ENCODE measurements at places on chromosomes 3 and 15.

DNA sequence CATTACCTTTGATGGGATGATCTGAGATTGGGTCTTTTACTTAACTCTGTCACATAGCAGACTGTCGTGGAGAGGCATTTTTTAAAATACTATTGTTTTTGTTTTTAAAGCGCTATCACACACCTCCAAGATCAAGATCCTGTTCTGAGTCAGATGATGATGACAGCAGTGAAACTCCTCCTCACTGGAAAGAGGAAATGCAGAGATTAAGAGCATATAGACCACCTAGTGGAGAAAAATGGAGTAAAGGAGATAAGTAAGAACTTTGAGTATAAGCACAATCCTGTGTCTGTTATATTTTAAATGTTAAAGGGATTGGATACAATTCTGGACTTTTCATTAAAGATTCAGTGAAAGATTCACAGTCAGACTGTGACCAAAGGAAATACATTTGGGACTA is 18.4 kb upstream of the ZBTB47 start:
- DNase-seq = no peak

DNA sequence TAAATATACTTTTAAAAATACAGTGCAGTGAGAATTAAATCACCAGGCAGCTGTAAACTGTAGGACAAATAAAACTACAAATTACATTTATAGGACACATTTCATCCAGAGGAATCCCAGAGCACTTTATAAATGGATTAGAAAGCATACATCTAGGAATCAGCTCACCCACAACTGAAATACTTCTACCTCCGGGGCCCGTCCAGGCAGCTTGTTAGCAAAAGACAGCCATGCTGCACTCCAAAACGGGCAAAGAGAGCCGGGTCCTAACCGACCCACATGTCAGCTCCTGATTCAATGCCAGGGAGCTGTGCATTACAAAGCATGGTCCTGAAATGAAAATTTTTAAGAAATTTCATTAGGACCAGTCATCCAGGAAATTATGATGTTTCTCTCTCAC is 234.1 kb downstream of the CBLB start:
- no peak for DNase-seq

GRCh38 chr15:77243716-77244401 is 172.9 kb upstream of the TSPAN3 start:
- DNase-seq = no peak

DNA sequence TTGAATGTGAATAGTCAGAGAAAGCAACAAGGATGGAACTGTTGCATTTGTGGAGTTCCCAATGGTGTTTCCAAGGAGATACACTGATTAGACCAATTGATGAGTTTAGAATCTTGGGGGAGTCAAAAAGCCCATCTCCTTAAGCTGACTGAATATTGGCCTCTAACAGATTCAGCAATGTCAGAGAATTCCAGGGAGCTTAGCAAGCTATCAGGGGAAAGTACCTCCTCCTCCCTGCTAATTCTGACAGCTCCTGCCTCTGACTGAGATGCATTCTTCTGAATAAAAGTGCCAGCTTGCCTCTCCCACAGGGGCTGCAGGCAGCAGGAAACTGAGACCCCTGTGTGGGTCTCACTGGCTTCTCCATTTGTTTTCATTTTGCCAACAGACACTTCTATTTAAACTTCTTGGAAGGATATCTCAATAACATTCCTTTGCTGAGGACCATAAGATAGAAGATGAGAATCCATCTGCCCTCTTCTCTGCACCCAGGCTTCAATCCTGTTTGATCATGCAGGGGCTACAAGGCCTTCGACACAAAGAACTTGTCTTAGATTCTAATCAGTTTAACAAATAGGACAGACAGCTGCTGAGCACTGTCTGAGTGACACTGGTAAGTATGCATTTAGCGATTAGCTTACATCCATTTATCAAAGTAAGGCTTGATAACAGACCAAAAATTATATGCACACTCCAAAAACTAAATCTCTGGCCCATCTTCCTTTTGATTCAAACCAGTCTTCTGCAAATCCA is 1080.8 kb downstream of the TUSC7 start:
- no peak for DNase-seq

- no peak for DNase-seq
Observed at GRCh38 chr3:183266454-183266853, 13.4 kb downstream of the B3GNT5 start.

DNA sequence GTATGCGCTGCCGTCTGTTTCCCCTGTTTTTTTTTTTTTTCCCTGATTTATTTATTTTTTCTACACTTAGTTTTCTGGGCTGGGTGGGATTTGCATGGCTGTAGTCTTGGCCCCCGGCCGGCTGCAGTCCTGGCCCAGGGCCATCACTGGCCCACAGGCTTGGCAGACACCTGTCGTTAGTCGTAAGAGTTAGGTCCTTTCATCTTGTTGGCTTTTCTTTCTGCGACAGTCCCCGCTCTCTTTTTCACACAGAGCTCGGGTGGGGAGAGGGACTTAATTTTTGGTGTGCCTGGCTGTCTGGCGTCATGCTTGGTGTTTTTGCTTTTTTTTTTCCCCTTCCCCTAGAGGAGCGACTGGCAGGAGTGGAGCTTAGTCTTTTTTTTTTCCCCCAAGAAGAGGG is 183.4 kb downstream of the KLF13 start:
- DNase-seq = no peak

GRCh38 chr15:80285379-80285778 is 33.4 kb upstream of the CTXND1 start:
- no peak for DNase-seq

DNA sequence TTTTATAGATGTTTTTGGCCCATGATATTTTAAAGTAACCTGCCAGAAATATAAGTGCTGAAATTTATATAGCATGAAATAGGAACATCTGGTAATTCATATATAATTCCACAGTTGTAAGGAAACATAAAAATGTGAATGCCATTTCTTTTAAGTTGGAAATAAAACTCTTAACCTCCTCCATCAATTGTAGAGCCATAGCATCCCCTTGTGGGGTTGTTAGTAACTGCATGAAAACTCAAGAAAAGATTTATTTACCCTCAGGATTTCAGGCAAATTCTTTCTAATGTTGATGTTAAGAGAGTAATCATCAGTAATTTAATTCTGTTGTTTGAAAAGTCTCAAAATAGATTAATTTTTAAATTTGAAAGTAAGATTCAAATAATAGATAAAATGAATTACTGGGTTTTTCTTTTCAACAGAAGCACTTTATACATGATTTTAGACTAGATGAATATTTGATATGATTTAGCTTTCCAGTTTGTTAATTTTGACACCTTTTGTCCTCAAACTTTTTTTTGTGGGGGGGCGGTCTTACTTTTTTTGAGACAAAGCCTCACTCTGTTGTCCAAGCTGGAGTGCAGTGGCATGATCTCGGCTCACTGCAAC is 74.7 kb downstream of the RASA2 start:
- no peak for DNase-seq

DNA sequence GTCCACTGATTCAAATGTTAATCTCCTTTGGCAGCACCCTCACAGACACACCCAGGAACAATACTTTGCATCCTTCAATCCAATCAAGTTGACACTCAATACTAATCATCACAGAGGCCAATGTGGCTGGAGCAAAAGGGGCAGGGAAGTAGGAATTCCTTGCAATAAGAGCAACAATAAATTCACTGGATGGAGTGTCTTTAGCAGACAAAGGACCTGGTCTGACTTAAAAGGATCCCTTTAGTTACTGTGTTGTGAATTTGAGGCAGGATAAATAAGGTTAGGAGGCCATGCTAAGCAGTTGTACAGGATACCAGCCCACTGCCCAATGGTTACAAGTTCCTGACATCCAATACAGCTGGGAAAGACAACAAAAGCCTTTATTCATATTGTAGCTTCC is 12.3 kb upstream of the GFM1 start:
- no peak for DNase-seq

DNA sequence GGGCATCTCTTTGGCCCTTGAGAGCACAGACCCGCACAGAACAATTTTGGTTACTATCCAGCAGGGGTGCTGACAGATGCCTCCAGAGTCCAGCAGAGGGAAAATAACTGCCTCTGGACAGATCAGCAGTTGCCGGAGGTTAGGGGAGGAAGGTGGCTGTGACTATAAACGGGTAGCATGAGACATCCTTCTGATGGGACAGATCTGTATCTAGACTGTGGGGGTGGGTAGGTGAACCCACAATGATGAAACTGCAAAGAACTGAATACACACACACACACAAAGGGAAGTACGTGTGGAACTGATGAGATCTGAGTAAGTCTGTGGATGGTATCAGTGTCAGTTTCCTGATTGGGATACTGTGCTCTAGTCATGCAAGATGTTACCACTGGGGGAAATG is 21.2 kb downstream of the ADAMTS7 start:
- DNase-seq = no peak

GRCh38 chr15:62862717-62863116 is 179.8 kb upstream of the TPM1 start:
- DNase-seq = no peak

DNA sequence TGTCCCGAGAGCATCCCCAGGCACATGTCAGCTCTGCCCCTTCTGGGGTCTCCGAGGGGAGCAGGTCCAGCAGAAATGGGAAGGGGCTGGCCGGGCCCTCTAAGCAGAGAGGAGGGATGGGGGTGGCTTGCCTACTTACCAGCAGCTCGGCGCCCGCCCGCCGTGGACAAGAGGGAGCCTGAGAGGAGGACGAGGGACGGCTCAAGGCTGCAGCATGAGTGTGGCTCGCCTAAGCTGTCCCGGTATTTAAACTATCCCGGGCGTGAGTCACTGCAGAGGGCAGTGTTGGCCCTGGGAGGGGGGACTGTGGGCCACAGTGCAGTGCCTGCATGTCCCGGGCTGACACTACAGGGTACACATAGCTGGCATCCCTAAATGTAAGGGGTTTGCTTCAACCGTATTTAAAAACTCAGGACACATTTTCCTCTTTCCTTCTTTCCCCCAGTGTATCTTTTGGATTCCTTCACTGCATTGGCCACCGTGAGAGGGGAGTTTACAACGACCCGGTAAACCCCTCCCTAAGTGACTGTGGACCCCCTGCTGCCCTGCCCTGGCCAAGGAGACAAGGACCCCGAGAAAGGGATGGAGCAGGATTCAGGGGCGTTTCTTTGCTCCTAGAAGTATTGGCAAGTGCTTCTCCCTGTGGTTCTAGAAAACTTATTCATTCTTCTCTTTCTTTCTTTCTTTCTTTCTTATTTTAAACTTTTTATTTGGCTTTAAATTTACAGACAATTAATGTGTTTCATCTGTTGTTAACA is at the start of gene LRRC15:
LRRC15 (minus strand) TSS at position 222 of the 758 bp plus-strand sequence. CDS start 8,700 bp downstream, outside the sequence.
- DNase-seq = no peak

GRCh38 chr3:173939331-173939730 is 541.8 kb downstream of the NLGN1 start:
- no peak for DNase-seq

DNA sequence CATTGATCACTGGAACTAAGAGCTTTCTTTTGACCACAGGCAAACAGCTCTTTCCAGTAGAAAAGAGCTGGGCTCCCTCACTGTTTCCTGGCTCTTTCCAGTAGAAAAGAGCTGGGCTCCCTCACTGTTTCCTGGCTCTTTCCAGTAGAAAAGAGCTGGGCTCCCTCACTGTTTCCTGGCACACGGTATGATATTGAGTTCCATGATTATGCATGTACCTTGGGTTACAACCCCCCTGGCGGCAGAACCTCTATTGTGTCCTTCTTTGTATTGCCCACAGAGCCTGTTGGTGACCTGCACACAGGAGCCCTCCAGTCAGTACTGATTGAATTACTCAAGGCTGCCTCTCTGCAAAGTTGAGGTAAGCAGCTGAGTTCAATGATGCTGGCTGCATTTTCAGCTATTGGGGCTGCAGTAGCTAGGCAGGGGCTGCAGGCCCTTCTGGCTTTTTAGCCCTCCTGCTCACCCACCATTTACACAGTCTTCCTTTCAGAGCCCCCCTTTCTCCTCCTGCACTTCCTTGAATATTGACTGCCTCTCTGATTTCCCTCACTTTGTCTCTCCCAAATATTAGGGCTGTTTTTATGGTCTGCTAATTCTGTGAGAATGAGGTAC is 10.2 kb downstream of the ACKR2 start:
- DNase-seq = no peak

GRCh38 chr3:49792371-49793150 is 6.2 kb upstream of the IP6K1 start:
- DNase-seq = no peak

GRCh38 chr3:74426571-74426970 is 187.9 kb downstream of the CNTN3 start:
- no peak for DNase-seq

DNA sequence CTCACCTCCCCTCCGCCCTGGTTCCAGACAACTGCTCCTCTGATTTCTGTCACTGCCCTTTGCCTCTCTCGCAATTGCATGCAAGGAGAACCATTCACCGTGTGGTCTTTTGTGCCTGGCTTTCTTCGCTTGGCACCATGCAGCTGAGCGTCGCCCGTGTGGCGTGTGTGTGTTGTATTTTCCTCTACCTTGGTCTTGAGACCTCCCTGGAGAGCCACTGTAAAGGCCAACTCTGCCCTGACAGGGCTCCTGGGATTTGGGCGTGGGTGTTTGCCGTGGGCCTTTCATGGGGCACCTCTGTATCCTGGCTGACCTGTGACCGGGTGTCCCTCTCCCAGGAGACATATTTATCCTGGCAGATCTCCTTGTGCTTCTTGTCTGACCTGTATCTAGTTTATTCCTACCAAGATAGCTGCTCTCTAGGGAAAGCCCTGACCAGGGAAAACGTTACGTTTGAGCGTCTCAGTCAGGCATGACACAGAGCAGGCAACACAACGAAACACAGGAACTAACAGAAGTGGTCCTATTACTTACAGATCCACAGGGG is 2.0 kb upstream of the PIGZ start:
- DNase-seq = no peak

DNA sequence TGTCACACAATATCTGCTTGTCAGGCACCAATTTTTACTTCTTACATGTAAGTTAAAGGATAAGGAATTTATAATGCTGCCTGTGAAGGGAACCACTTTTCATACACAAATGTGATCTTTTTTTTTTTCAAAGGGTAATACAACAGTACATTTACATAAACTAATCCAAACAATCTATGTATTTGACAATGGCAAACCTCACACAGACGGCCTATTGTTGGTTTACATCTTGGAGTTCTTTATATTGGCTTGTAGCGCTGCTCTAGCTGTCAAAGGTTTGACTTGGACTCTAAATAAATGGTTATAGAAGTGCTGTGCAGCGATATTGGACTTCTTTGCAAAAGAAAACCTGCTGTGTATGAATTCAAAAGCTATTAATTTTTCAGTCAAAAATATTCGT is 598.0 kb downstream of the FOXP1 start:
- DNase-seq = no peak

DNA sequence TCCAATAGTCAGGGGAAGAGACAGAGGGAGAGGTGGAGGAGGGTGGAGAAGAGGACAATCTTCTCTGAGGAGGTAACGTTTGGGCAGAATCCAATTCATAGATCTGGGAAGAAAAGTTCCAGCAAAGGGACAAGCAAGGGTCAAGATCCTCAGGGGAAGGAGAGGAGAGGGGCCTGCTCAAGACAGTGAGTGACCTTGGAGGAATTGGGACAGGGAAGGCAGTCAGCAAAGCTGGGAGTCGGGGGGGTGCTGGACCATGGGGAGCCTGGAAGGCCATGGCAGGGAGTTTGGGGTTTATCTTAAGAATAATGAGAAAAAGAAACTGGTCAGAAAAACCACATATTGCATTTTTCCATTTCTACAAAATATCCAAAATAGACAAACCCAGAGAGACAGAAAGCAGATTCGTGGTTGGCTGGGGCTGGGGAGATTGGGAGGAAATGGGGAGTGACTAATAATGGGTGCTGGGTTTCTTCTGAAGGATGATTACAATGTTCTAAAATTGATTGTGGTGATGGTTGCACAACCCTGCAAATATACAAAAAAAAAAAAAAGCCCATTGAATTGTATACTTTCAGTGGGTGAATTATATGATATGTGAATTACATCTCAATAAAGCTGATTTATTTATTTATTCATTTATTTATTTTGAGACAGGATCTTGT is 19.6 kb upstream of the SRP14 start:
- no peak for DNase-seq
